Naive thymus-derived CD8-positive, alpha-beta T cell (primary cell): ENCODE measurements at places on chromosomes 7 and 10. TPM values are rescaled to one million over a fixed set of nuclear protein-coding genes. Genes with fewer than 3 reads are reported as not detected.

DNA sequence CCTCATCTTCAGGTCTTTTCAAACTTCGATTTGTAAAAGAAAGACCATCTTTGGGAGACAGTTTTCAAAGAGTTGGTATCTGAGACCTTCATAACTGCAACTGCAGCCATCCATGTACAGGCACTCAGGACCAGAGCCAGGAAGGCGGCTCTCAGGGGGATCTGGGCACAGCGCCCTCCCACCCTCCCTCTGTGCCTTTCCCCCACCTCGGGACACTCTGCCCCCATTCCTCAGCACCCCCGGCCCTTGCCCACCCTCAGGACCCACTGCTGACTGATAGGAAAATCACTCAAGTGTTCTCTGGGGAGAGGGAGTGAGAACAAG lies 143.6 kb downstream of the CUBN start:
- DNase-seq = no peak

- DNase-seq = no peak
Observed at GRCh38 chr7:55381696-55382095, 16.6 kb downstream of the LANCL2 start.

DNA sequence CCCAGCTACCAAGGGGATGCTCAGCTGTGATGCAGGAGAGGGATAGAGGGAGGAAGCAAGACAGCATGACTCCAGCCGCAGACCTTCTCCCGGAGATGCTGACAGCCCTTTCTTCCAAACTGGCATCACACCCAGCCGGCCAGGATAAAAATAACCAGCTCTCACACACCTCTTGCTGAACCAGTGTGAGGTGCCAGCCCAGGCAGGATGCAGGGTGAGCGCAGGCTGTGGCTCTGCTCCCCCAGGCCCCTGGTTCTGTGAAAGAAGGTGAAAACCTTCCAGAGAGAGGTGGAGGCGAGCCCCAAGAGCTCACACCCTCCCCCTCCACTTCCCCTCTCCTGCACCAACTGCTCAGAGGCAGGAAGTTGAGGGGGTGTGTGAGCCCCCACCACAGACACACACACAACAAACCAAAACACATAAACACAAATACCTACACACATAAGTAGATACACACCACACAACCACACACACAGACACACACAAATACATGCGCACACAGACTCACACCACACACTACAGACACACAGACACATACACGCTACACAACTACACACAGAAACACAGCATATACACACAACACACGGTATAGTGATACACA lies 4.0 kb downstream of the GPR15LG start:
- peak; percentile 45 for DNase-seq

DNA sequence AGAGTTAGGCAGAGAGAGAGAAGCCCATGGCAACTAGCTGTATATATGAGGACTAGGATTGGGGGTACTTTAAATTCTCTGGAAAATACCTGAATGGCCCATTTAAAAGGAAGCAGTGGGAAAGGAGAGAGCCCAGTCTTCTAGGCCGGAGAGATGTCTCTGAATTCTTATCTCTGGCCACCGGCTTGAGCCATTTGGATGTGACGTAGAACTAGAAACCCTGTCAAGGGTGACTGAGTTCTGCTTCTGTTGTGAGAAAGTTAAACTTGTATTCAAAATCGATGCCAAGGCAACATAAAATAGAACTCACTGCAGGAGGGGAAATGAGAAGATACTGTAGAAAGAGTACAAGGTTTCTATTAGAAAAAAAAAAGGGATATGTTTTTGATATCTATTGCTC lies 6.3 kb upstream of the GSTK1 start:
- no peak for DNase-seq

DNA sequence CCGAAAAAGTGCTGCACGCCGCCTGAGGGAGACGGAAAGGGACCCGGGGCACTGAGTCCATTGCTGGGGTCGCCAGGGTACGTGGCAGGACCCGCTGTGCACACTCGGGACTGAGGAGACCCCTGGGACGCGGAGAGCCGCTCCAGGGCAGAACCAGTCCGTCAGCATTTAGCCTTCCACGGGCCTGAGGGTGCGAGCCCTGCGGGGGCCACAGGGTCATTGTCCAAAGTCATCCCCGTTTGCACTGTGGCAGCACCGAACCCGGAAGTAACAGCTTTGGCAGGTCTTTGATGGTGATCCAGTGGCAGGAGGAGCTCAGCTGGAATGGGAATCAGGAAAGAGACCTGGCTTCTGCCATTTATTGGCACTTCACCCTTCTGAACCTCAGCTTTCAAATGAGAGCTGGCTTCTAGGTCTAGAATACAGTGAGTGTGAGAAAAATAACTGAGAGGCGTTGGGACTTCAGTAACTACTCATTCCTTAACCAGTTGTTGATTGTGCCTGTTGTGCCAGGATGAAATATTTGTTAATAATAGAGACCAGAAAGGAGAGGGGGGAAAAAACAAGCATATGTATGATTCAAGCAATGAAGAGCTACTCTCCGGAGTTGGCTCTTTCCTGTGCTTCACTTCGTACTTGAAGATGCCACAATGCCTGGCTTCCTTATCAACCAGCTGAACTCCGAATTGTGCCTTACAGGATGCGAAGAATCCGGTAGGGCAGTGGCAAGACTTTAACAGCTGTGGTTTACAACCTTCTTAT lies 811 bp upstream of the ARHGAP12 start:
- DNase-seq = no peak

- DNase-seq = peak; percentile 33
Observed at GRCh38 chr10:13158401-13158800, 3.0 kb upstream of the MCM10 start.

DNA sequence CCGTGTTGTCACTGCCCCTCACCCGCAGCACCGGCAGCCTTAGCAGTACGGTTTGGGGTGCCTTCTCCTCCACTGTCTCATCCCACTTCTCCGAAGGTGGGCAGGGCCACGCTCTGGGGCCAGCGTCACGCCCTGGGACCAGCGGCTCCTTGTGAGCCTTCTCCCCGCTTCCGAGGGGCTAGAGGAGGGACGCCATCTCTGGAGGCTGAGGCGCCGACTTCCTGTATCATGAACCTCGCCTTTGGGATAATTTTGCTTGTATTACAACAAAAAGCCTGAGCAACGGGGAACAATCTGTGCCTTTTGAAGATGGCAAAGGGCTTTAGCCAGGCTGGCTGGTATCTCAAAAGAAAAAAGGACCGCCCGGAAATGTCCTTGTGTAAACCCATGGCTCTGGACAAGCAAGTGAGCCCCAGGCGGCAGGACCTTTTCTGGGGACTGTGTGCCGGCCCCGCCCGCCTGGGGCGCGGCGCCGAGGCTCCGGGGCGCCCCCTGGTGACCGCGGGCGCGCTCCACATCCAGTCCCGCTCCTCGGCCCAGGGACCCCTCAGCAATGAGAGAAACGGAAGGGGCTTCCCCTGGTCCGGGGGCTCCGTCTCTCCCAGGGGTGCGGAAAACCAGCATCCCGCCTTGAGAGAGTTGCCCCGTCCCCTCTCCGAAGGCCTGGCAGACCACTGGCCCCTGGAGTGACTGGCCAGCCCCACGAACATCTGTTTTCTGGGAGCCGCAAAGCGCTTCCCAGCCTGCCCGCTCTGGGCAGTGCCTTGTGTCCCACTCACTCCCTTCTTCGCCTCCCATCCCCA lies 3.8 kb downstream of the DEPP1 start:
- DNase-seq = peak; percentile 74

DNA sequence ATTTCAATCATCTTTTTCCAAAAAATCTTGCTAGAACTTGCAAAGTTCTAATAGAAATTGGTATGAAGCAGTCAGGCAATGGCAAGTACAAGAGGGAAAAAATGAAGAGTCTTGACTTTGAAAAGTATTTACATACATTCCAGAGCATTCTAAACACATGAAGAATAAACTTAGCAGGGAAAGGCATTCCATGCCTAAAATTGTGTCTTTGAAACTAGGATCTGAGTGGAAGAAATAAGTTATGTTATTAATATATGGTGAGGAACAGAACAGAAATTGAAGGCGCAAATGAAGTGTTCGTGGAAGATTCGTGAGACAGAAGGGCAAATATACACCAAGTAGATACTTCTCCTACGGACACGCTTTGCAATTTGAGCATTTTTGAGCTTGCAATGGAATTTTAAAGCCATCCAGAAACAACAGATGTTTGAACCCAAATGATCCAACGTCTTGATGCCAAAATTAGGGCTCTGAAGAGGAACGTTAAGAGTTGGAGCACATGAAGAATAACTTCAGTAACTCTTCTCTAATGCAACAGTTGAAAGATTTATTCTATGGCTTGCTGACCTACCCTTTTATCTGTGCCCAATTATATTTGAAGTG lies 40.6 kb upstream of the SEPTIN7 start:
- no peak for DNase-seq

DNA sequence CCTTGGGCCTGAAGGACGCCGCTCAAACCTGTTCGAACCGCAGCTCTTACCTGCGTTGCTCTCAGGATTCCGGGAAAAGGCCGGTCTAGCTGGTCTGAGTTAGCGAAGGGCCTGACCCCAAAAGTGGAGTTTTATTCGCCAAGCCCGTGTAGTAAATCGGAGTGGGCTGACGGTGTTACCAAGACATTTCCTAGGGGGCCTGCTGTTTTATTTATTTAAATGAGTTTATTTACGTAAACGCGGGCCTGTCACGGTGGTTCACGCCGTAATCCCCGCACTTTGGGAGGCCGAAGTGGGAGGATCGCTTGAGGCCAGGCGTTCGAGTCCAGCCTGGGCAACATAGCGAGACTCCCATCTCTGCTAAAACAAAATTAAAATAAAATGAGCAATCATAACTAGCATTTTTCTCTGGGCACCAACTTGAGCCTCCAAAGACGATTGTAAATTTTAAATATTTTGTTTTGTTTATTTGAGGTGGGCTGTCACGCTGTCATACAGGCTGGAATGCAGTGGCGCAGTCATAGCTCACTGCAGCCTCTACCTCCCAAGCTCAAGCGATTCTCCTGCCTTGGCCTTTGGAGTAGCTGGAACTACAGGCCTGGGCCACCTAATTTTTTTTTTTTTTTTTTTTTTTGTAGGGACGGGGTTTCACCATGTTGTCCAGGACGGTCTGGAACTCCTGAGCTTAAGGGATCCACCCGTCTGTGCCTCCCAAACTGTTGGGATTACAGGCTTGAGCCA lies 903 bp downstream of the ZNF655 start:
- DNase-seq = no peak

GRCh38 chr7:121073463-121074099 lies 85.1 kb downstream of the CPED1 start:
- no peak for DNase-seq

- no peak for DNase-seq
Observed at GRCh38 chr10:124474514-124475070, 13.0 kb downstream of the LHPP start.

- no peak for DNase-seq
Observed at GRCh38 chr7:16320099-16320660, 101.2 kb downstream of the CRPPA start.

DNA sequence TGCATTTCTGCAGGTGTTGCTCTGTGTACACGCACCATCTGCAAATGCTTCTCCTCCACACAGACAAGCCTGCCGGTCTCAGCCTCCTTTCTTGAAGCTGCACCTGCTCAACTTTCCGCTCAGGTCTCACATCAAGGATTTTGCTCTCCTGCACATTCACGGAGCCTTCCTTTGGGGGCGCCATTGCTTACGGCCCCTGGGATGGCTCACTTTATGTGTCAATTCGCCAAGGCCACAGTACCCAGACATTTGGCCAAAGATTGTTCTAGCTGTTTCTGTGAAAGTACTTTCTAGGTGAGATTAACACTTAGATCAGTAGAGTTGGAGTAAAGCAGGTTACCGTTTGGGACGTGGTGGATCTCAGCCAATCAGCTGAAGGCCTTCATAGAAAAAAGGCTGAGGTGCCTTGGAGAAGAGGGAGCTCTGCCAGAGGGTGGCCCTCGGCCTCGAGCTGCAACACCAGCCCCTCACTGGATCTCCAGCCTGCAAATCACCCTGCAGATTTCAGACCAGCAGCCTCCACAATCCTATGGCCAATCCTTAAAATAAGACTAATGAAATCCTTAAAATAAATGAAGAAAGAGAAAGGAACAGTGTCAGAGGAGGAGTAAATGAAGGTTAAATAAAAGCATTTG lies 39.9 kb upstream of the PPP2R2D start:
- DNase-seq = no peak

DNA sequence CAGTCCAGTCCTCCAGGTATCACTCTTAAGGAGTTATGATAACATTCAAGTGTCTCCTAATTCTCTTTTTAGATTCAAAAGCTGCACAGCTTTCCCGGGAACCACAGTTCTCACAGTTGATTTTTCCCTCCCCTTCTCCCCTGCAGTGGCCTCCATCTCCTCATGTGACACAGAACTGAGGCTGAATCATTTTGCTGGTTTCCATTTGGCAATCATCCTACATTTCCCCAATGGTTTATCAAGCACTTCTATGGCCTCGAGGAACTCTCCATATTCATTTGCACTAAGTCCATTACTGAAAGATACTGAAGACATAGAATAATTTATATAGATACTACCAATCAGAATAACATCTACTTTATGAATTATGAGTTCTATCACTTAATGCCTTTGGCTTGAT lies 484.9 kb downstream of the GPAM start:
- DNase-seq = no peak

DNA sequence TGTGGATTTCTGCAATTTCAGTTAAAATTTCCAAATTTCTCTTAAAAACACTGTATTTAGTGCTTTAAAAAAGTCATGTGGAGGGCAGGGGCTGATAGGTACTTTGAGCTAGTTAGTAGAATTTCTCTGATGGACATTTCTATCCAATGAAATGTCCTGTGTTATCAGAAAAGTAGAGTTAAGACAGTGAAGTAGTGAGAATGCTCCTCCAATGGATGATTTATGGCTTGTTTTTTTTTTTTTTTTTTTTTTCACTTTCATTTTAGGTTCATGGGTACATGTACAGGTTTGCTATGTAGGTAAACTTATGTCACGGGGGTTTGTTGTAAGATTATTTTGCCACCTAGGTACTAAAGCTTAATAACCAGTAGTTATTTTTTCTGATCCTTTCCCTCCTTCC lies 55.0 kb downstream of the BTAF1 start:
- DNase-seq = no peak

DNA sequence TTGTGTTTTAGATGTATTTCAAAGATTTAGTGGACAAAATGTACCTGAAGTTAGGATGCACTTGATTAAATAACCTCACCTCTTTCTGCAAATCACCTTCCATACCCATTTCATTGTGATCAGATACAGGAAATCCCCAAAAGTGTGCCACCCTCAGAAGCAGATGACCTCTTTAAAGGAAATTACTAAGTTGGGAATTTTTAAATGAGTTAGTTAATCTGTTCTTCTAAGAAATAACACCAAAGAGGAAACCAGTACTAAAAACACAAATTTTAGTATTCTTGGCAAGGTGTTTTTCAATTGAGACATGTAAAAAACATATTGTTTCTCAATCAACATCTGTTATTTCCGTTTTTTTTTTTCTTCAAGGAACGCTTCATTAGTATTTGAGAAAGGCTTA lies 4.6 kb upstream of the SEMA3A start:
- DNase-seq = no peak

CCL24 gene
- not detected for total RNA-seq

IFIT5 gene
- 23.4 TPM for total RNA-seq

LOXL4 gene
- total RNA-seq = not detected

ACBD7 gene
- not detected for total RNA-seq

PIP gene
- total RNA-seq = not detected

MOGAT3 gene
- not detected for total RNA-seq

ATOH7 gene
- total RNA-seq = not detected

GRID2IP gene
- 2.6 TPM for total RNA-seq
